ENCODE measurements at places on chromosomes 5 and 9. TPM values are rescaled to one million over a fixed set of nuclear protein-coding genes. Genes with fewer than 3 reads are reported as not detected.

UNC5A gene
- 1.6 TPM for total RNA-seq

PSD2 gene
- total RNA-seq, result not detected

OR1J2 gene
- total RNA-seq, result not detected

SPATA31D4 gene
- not detected for total RNA-seq

HK3 gene
- total RNA-seq, result 0.04 TPM

Data from pulmonary artery endothelial cell (primary cell).